ENCODE measurements at places on chromosomes 11 and 22. TPM values are rescaled to one million over a fixed set of nuclear protein-coding genes. Genes with fewer than 3 reads are reported as not detected.

PHOX2A gene
- total RNA-seq = not detected

MAPK11 gene
- 10.2 TPM for total RNA-seq

TRPM5 gene
- not detected for total RNA-seq

CDPF1 gene
- 6.3 TPM for total RNA-seq

LSP1 gene
- 600 TPM for total RNA-seq

WNT7B gene
- not detected for total RNA-seq

BID gene
- 30.4 TPM for total RNA-seq

PIK3IP1 gene
- total RNA-seq = 26.9 TPM

KRTAP5-9 gene
- 0.18 TPM for total RNA-seq

SGSM1 gene
- total RNA-seq = 0.18 TPM

CASP1 gene
- 52.8 TPM for total RNA-seq

OTOG gene
- not detected for total RNA-seq

BEST1 gene
- not detected for total RNA-seq

POLD4 gene
- 52.8 TPM for total RNA-seq

TANGO2 gene
- 39.1 TPM for total RNA-seq

VPREB1 gene
- not detected for total RNA-seq

GRAMD1B gene
- 40.7 TPM for total RNA-seq

CNTN5 gene
- not detected for total RNA-seq

OR8D1 gene
- total RNA-seq = not detected

TRIM68 gene
- total RNA-seq = 12.9 TPM

PKDREJ gene
- total RNA-seq = not detected

UCP3 gene
- 3.6 TPM for total RNA-seq

KDM4E gene
- total RNA-seq = not detected

QSER1 gene
- 16.3 TPM for total RNA-seq

Data from T-helper 2 cell treated with Interferon-gamma antibody and Interleukin-4, amounts not matched to agents 100 ng/mL and 5 ng/mL, for 36 hours (primary cell).